ENCODE measurements at places on chromosomes 3 and 15.

DNA sequence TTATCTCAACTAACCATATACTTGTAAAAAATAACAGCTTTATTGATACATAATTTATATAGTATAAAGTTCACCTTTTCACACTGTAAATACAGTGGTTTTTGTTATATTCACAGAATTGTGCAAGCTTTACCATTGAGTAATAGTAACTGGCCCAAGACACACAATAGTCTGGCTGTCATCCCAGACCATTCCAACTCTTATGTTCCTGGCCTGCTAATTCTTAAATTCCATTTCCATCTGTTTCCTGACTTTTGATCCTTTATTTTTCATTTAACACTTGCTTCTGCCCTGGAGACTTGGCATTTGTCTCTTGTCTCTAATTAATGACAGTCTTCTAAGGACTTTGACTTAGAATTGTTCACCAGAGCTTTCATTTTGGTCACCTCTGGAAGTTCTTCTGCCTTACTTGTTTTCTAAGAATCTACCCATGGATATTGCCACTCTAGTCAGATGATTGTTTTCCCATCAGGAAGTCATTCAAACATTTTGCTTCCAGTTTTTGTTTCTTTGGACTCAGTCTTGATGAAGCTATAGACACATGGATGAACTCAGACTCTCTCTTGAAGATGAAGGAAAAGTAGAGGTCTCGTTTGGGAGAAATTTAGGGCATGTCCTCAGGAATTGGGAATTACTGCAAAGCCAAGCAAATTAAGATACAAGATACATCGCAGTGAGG, 27.2 kb upstream of the PLSCR4 start:
- DNase-seq, result no peak

DNA sequence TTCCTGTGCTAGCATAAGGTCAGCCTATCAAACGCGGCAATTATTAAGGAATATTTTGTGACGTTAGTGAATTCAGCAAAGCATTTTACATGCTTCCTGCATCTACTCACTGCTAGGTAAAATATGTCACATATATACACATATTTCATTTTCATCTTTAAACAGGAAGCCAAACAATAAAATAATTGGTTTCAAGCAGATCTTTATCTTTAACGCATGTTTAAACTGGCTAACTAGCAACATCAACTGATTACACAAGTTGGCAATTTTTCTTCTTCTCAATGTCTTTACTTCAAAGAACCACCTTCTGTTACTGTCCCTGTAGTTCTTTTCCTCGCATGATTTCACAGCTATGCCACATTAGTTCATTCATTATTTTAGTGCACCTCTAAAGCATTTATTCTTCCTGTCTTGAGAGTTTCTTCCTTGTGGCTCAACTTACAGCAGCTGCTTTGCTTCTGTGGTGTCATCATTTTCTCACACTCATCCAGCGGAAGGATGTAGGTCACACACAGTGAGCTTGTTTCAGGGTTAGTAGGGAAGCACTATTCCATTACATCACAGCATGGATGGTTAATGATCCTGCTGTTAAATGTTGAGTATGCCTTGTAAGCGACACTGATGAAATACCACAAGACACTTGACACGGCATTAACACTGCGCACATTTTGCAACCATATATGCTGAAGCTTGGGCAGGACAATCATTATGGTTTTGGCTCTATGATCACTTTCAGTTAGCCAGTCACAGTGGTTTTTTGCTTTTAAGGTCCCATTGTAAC, 2.3 kb upstream of the BCHE start:
- no peak for DNase-seq

DNA sequence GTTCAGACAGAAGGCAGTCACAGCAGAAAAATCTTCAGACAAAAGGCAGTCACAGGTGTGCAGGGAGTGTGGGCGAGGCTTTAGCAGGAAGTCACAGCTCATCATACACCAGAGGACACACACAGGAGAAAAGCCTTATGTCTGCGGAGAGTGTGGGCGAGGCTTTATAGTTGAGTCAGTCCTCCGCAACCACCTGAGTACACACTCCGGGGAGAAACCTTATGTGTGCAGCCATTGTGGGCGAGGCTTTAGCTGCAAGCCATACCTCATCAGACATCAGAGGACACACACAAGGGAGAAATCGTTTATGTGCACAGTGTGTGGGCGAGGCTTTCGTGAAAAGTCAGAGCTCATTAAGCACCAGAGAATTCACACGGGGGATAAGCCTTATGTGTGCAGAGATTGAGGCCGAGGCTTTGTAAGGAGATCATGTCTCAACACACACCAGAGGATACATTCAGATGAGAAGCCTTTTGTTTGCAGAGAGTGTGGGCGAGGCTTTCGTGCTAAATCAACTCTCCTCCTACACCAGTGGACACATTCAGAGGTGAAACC, 27.6 kb downstream of the ZNF589 start:
- no peak for DNase-seq

GRCh38 chr15:81375461-81375860, 1.4 kb upstream of the TMC3 start:
- no peak for DNase-seq

- DNase-seq, result no peak
These were observed 30.3 kb upstream of the GADL1 start for GRCh38 chr3:30924763-30925162.

All from KBM-7 (cell line).